ENCODE measurements at places on chromosomes 4 and X.

DNA sequence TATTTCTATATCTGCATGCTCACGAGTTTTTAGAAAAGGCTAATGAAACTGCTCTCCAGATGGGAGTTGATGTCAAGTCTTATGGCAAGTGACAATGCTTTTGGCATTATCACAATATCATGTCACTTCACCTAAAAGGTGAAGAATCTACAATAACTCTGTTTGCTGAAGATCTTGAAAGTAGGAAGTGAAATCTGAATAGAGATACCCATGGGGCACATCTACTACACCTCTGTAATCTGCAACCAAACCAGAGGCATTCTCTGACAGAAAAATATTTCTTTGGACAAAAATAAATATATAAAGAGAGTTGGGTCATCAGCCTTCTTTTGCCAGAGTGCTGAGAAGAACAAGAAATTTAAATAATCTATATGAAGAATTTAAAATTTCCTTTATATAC, 3.9 kb upstream of the VAMP7 start:
- no peak for DNase-seq

GRCh38 chr4:66216252-66216651, 546.0 kb upstream of the EPHA5 start:
- no peak for DNase-seq

DNA sequence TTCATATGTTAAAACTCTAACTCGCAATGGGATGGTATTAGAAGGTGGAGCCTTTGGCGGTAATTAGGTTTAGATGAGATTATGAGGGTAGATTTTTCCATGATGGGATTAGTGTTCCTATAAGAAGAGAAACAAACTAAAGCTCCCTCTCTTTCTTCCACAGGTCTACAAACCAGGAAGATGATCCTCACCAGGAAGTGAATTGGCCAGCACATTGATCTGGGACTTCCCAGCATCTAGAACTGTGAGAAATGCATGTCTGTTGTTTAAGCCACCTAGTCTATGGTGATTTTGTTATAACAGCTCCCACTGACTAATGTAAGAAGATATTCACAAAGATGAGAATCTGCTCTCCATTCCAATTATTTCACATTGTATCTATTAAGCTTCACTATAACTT, 2266.9 kb downstream of the PCDH7 start:
- no peak for DNase-seq

GRCh38 chr4:43132010-43132582, 239.6 kb downstream of the GRXCR1 start:
- DNase-seq = peak; percentile 49

DNA sequence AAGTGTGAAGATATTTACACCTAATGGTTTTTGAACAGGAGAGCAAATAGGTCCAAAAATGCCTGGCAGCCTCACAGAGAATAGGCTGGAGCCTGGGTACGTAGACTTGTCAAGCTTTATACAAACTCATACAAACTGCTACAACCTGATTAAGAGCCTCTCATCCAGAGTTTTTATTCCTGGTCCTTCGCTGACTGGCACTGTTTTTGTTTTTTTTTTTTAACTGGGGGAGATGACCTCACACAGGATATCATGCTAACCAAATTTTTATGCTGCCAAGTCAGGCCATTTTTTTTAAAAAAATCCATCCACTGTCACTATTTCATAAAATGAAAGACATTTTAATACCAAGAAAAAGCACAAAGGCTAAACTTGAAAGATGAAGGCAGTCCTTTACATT, 1.9 kb downstream of the FAM114A1 start:
- no peak for DNase-seq

GRCh38 chr4:147683188-147683591, 773 bp downstream of the PRMT9 start:
- DNase-seq = no peak

GRCh38 chr4:6023731-6024130, 5.5 kb upstream of the C4orf50 start:
- DNase-seq = no peak

DNA sequence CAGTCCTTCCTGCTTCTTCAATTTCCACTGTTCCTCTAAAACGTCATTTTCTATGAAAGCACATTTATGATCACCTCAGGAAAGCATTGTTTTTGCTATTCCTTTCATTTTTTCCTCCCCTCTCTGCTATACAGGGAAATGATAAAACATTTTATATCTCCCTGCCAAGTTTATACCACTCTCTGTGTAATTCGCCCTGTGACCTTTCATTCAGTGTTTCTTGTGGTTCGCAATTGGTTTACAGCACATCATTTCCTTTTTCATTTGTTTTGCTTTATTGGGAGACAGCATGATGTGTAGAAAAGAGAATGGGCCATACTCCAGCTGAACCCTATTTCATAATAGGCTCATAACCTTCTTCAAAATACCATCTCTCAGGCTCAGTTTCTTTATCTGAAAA, 99.9 kb upstream of the RAPGEF2 start:
- DNase-seq = no peak

DNA sequence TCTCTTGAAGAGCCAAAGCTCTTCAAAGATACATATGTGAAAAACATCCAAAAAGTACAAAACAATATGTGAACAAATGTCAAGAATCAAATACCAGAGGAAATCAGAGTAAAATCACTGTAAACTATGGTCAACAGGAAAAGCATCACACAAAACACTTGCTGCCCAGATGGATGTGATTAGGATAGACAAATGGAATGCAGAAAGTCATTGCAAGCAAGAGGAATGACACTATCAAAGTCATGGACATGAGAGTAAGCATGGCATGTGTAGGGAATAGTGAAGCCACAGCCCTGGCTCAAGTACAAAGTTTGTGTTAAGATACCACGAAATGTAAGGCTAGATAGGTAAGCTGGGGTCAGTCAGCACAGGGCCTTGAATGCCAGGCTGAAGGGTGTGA, 37.7 kb downstream of the CLDN2 start:
- no peak for DNase-seq

- no peak for DNase-seq
Measured at GRCh38 chrX:97806238-97806637, 922.5 kb downstream of the RPA4 start.

- DNase-seq = no peak
Measured at GRCh38 chrX:72094894-72095293, 36.8 kb downstream of the RTL5 start.

GRCh38 chr4:6225469-6225868, 25.1 kb upstream of the JAKMIP1 start:
- peak; percentile 47 for DNase-seq

DNA sequence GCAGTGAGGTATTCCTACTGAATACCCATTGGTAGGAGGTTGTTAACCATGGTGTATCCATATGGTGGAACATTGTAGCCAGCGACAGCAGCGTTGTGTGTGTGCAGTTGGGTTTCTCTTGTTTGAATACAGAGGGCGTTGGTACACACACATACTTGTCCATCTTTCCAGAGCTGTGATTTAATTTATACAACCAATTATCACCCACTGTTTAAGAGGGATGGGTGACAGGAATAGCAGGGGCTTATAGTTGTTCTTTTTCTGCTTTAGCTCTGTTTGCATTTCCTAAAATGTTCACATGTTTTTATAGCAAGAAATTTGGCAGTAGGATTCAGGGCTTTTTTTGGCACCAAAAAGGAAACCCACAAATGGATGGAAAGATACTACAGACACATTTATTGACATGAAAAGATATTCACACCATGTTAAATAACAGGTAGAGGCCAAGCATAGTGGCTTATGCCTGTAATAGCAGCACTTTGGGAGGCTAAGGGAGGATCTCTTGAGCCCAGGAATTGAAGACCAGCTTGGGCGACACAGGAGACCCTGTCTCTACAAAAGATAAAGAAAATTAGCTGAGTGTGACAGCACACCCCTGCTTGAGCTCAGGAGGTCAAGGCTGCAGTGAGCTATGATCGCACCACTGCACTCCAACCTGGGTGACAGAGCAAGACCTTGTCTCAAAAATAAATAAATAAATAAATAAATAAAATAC, 60.6 kb downstream of the TNIP2 start:
- no peak for DNase-seq

- no peak for DNase-seq
Measured at GRCh38 chr4:137082061-137082460, 450.2 kb downstream of the PCDH18 start.

DNA sequence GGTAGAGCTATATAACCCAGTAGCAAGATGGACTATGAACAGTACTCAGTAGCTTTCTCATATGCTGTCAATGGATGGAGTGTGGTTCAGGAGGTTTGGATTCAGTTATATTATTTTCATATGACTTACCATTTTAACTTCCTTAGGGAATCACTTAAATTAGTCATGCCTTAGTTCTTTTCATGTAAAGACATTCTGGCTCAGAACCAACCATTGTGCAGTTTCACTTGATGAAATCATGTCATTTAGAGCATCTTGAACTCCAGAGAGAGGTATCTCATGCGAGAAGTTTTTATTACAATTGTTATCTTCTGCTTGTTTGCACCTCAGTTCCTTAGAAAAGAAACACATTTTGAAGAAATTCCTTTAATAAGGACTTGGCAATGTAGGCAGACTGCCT, 55.8 kb downstream of the IL1RAPL2 start:
- no peak for DNase-seq

- DNase-seq = no peak
Measured at GRCh38 chr4:156346959-156347385, 393.3 kb upstream of the CTSO start.

- no peak for DNase-seq
Measured at GRCh38 chr4:7705593-7705992, 234.1 kb downstream of the AFAP1 start.

DNA sequence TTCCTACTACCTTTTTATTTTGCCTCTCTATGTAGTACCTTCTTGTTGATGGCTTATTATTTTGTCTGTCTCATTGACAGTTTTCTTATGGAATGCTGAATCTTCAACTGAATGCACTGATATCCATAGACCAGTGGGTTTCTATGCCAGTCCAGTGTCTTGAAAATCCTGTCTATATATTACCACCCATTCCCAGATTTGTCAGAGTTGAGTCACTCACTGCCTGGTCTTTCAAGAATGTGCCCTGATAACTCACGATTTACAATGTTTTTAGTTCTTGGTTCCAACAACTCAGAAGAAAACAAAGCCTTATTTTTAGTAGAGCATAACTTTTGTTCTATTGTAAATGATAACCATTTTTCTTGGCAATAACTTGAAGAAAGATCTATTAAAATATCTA, 606.0 kb upstream of the PITX2 start:
- no peak for DNase-seq

GRCh38 chr4:94577136-94577535, 125.4 kb downstream of the PDLIM5 start:
- DNase-seq = no peak

GRCh38 chrX:71181910-71182799, 37.5 kb downstream of the NLGN3 start:
- DNase-seq = peak; percentile 62

GRCh38 chr4:33482773-33483172, 2761.5 kb downstream of the ARAP2 start:
- DNase-seq = no peak

GRCh38 chrX:42089031-42089430, 165.7 kb upstream of the CASK start:
- no peak for DNase-seq

GRCh38 chrX:71617742-71618141, 569 bp downstream of the CXCR3 start:
- DNase-seq = no peak

DNA sequence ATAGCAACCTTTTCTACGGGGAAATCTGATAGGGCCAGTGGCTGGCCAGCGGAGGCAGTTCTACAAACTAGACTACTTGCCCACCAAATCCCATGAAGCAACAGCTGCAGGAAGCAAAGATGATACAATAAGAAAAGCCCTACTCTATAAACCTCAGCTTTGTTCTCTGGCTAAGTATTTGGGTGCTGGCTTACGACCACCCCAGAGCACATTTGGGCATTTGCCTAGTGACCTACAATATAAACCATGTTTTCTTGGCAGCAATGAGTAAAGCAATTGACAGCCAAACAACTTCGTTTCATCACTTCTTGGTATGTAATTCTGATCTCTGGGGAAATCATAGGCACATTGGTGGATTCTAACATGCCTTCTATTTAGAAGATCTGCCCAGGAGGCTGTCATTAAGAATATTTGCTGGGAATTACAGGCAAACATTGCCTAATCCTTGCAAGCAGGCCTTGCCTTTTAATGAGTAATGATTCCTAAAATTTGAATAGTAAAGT, 7.5 kb upstream of the LHFPL1 start:
- DNase-seq = no peak

GRCh38 chr4:6964858-6965257, 55.2 kb downstream of the TBC1D14 start:
- no peak for DNase-seq

- no peak for DNase-seq
Measured at GRCh38 chr4:92163348-92163747, 140.4 kb upstream of the GRID2 start.

- DNase-seq = no peak
Measured at GRCh38 chr4:70935038-70935695, 33.0 kb downstream of the MOB1B start.

DNA sequence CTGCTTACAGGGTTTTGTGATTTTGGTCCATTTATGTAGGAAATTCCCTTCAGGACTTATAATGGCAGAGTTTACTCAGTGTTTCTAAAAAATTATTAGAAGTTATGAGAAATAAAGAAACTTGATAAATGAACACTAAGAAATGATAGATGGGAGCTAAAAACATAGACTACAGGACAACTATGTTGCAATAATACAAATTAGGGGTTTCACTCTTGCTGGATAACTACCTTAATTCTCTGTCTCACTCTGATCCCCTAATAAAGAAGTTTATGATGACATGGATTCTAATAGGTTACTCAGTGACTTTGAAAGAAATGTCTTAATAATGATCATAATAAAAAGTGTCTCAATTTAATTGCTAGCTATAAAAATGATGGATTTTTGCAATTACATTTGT, 23.3 kb upstream of the BBS12 start:
- DNase-seq = no peak

GRCh38 chr4:114941503-114941902, 171.9 kb downstream of the NDST4 start:
- no peak for DNase-seq

DNA sequence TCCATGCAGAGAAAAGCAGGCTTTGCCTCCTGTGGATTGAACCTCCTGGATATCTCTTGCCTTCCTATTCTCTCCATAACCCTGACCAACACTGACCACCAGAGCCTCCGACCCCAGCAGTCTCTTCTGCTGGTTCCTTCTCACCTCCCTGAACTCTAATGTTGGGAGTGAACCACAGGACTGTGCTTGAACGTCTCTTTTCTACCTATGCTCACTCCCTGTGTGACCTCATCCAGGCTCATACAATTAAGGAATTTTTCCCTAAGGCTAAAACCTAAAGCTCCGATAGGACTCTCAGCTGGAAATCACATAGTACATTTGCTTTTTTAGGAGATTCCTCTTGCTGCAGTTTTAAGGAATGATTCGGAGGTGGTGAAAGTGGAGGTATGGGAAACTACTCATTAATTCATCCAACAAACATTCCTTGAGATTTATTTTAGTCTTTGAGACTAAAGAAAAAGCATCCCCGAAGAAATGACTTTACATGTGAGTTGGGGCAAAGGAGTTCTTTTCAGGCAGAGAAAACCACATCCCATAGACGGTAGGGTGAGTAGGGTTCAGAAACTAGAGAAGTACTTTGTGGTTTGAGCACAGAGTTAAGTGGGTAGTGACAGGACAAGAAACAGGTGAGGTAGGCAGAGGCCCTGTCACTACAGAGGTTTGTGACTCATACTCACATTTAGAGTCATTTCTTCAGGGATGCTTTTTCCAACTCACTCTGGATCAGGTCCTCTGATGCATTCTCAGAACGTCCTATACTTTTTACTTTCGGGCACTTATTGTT, 30.8 kb downstream of the NDNF start:
- no peak for DNase-seq

Data from progenitor cell of endocrine pancreas (in vitro differentiated cells).